NCI-H460 (cell line): ENCODE measurements at places on chromosomes 16 and 17. TPM values are rescaled to one million over a fixed set of nuclear protein-coding genes. Genes with fewer than 3 reads are reported as not detected.
A peak's percentile ranks its signal among the peaks of the same experiment; 100 is the strongest.

KRT9 gene
- total RNA-seq: not detected in 2 replicates

GDPD3 gene
- total RNA-seq: 0.67 and 0.89 TPM in 2 replicates

HAP1 gene
- 0.69 and 0.94 TPM in 2 replicates for total RNA-seq

ESRP2 gene
- 0.27 TPM in 1 of 2 replicates, not detected in the other for total RNA-seq

TP53TG3 gene
- total RNA-seq: not detected in 2 replicates

AGRP gene
- total RNA-seq: not detected in 2 replicates

HS3ST3B1 gene
- total RNA-seq: 10.8 and 11.5 TPM in 2 replicates

ZDHHC7 gene
- total RNA-seq: 50.4 and 57.4 TPM in 2 replicates

SKAP1 gene
- total RNA-seq: 0.20 TPM in 1 of 2 replicates, not detected in the other

STXBP4 gene
- 9.7 and 17.5 TPM in 2 replicates for total RNA-seq

SLC52A1 gene
- total RNA-seq: 0.12 and 0.35 TPM in 2 replicates

KRTAP3-2 gene
- total RNA-seq: not detected in 2 replicates

PITPNM3 gene
- 0.84 and 1.0 TPM in 2 replicates for total RNA-seq

- DNase-seq: no peak
Observed at GRCh38 chr17:28366605-28367004, 1.6 kb upstream of the SEBOX start.

- no peak for DNase-seq
Observed at GRCh38 chr17:48247603-48248002, 140.0 kb downstream of the SNX11 start.

DNA sequence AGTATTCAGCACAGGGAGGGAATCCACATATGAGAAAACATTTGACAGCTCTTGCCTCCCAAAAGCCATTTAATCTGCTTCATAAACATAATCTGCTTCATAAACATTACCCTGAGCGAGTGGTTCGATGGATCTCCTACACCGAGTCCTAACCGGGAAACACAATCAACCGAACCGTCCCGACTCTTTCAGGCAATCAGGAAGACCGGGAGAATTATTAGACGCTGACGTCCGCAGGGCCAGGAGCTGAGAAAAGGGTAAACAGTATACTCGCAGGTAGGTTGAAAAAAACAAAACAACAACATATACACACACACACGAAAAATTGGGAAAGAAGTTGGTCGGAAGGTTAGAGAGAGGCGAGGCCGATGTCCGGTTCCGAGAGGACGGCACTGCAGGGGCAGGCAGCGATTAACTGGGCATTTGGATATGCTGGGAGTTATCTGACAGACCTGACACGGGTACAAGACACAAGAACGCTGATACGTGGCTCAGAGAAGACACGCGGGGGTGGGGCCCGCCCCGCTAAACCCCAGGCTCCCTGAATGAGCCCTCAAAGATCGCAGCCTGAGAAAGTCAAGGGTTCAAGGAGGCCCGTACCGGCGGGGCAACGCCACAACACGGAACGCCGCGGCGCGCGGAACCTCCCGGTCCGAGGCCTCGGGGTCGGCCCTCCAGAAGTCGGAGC is 585 bp downstream of the AP1G1 start:
- DNase-seq: no peak

- no peak for DNase-seq
Observed at GRCh38 chr17:82058230-82058854, 6.6 kb downstream of the GPS1 start.

DNA sequence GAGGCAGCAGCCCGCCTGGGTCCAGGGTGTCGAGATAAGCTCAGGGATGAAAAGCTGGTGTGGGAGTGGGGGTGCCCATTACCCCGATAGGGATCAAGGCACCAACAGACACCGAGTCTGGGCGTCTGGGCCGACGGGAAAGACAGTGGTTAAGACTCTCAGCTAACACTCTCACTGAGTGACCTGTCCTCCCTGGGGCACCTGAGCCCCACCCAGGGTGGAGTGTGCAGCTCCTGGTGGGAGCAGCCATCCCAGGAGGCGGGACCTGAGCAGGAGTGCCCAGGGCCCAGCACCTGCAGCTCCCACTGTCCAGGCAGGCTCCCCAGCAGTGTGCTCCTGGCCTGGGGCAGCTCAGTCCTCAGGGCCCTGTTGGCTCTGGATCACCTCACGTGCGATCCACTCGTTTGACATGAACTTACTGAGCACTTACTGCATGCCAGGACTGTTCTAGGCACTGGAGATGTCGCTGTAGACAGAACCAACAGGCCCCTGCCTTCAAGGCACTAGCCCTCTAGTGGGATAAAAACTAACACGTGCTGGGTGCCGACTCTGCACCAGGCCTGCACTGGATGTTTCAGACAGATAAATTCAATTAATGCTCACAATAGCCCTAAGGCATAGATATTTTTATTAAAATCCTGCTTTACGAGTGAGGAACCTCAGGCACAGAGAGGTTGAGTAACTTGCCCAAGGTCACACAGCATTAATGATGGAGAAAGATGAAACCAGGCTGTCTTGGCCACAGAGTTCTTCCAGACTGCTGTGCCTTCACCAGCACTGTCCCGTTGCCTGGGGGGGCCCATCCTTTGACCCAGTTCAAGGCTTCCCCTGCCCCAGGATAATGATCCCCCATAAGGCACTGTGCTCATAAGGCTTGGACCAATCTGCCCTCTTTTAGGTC is 1.9 kb downstream of the EVPLL start:
- DNase-seq: no peak

GRCh38 chr16:85469929-85470590 is 143.1 kb upstream of the GSE1 start:
- no peak for DNase-seq

DNA sequence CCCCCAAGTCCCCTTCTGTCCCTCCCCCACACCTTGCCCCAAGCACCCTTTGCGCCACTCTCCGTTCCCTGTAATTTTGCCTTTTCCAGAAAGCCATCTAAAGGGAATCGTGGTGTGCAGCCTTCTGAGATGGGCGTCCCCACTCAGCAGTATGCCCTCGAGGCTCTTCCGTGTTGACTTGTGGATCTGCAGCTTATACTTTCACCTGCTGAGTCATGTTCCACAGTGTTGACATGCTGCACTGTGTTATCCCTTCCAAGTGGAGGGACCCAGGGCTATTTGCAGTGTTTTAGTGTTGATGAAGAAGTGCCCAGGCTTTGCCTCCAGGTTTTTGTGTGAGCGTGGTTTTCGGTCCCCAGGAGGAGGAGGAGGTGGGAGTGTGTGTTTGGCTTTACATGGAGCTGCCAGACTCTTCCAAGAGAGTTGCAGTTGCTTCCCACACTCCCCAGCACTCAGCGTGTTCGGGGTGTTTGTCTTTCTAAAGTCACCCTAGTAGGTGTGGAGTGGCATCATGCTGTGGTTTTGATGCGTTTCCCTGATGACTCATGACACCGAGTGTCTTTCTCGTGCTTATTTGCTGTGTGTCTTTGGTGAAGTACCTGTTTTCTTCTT is 32.1 kb upstream of the JPT2 start:
- peak; percentile 60 for DNase-seq

DNA sequence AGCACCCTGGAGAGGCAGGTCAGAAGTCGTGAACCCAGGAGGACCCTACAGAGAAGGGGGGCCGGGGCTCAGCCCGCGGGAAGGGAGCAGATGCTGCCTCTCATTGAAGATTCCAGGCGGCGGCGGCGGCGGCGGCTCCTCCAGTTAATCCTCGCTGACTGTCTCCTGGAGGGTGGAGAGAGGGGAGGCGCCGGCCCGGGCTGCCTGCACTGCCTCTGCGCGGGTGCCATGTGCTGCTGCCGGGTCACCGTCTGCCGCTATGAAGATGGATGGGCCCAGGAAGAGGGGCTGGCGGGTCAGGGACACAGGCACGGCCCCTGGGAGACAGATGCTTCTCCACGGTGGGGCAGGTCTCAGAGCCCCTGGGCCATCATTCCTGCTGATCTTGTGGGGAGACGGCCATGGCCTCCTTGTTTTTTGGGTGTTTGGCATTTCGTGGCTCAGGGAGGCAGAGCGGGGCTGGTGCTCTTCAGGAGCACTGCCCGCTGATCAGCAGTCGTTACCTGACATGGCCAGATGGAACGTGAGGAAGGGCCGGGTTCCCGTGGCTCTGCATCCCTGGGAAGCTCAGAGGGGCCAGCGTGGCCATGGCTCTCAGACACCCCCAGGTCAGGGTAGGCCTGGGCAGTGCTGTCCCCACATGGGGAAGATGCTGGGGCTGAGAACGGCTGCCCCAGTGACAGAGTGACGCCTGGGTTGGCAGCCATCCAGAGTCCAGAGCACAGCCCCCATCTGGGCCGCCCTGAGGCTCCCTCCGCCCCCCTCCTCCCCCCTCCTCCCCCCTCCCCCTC is 36.1 kb downstream of the GINS2 start:
- DNase-seq: no peak

- no peak for DNase-seq
Observed at GRCh38 chr16:16100631-16101030, 122.7 kb downstream of the ABCC6 start.

DNA sequence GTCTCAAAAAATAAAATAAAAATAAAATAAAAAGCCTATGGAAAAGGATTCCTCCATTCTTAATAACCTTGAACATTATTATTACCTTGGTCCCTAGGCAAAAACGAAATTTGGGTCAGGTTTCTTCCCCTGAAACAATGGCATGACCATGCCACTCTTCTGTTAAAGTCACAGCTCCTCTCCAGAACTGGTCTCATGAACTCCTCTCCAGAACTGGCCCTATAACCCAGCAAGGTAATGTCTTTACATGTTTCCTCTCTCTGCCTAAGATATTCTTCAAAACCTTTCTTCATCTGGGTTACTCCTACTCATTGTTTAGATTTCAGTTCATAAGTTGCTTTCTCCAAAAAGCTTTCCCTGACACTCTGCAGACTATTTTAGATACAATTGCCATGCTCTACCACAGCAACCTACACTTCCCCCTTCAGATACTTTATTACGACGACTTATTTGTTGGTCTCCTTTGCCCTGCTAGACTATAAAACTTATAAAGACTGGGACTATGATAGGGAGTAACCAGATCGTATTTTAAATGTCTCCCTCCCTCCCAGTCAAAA is 13.5 kb downstream of the TRIM37 start:
- DNase-seq: no peak

GRCh38 chr17:35088356-35088880 is 24.9 kb upstream of the RFFL start:
- peak; percentile 46 for DNase-seq

- DNase-seq: no peak
Observed at GRCh38 chr17:72953621-72954020, 138.9 kb downstream of the SLC39A11 start.

DNA sequence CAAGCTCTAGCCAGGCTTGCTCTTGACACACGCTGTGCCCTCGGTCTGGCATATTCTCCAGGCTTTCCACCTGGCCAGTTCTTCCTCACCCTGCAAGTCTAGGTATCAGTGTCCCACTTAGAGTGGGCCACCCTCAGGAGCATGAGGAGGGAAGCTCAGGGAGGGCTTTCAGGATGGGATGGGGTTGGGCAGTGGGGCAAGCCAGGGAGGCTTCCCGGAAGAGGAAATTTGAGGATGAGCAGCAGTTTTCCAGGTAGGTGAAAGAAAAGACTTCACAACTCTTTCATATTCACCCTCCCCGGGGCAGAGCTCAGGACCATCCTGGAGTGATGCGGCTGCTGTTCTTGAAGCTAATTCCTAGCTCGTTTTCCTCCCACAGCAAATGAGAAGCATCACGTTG is 14.5 kb upstream of the LDHD start:
- DNase-seq: no peak

DNA sequence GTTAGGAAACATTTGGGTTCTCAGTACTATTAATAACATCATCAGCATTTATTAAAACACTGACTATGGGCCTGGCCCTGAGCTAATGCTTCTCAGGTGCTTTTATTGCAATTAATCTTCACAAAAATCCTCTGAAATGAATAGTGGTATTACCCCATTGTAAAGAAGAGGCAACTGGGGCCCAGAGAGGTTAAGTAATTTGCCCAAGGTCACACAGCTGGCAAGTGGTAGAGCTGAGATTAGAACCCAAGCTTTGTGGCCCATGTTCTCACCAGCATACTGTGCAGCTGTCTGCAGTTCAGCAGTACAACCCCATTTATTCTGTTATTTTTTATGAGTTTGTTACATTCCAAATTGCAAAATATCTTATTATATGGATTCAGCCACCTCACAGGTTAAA is 82.3 kb downstream of the TBC1D16 start:
- DNase-seq: no peak

- no peak for DNase-seq
Observed at GRCh38 chr17:75151930-75152329, 2.4 kb downstream of the JPT1 start.

- DNase-seq: no peak
Observed at GRCh38 chr16:962366-962765, 8.4 kb downstream of the LMF1 start.

DNA sequence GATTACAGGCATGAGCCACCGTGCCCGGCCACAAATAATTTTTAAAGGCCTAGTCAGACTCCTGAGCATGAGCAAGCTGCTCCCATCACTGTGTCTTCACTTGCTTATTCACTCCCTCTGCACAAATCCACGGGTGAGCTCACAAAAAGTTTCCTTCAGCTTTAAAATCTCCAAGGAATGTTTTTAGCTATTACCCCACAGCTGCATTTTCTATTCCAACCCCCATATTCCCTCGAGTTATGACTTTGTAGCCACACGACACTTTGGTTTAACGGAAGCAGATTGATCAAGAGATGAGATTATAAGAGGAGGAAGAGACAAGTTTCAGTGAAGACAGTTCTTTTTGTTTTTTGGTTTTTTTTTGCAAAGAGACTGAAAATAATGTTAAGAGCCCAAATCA is 49.1 kb upstream of the SLC25A19 start:
- DNase-seq: no peak

DNA sequence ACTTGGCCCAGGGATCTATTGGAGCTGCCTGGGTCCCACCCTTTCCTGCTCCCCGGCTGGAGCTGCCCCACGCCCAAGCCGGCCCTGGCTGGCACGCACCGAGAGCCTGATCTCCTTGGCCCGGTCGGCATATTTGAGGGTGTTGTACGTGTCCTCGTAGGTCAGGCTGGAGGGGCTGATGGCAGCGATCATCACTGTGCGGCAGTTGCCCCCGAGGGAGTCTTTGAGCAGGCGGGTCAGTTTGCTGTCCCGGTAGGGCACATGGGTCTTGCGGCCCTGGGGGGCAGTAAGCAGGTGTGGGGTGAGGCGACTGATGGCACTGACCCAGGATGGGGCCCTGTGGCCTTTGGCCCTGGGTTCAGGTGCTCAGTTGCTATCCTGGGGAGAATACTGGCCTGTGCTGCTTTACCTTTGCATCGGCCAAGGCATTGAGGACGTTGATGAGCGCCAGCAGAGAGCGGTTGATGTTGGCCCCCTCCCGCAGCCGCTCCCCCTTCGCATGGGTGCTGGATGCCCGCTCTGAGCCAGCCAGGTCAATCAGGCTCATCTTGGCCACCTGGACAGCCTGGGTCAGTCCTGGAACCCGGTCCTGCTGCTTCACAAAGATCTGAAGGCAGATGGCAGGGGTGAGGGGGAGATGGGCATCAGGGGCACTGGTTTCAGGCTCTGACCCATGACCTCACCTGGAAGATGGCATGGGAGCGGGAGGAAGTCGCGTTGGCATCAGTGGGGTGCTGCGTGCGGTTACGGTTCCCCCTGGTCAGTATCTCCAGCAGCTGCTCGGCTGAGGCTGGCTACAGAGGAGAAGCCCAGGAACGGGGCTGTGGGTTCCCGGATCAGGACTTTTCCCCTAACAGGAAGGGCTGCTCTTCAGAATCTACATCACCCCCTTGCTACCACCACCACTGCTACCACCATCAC is 13.5 kb downstream of the KIF18B start:
- DNase-seq: no peak
